Lower lobe of right lung (tissue), 2 donors: ENCODE measurements at places on chromosomes 6 and 20.

DNA sequence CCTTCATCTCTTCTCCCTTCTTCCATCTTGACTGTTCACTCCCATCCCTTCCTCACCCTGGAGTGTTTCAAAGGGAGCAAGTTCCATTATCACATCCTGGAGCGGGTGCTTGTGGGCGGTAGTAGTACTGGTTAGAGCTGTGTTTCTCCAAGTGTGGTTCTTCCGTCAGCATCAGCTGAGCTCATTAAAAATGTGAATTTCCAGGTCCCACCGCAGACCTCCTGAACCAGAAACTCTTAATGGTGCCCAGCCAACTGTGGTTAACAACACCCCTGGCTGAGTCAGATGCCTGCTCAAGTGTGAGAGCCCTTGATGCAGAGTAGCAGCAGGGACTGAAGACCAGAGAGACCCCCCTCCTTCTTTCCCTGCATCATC, 24.4 kb downstream of the ANGPT4 start:
- DNase-seq: no peak

DNA sequence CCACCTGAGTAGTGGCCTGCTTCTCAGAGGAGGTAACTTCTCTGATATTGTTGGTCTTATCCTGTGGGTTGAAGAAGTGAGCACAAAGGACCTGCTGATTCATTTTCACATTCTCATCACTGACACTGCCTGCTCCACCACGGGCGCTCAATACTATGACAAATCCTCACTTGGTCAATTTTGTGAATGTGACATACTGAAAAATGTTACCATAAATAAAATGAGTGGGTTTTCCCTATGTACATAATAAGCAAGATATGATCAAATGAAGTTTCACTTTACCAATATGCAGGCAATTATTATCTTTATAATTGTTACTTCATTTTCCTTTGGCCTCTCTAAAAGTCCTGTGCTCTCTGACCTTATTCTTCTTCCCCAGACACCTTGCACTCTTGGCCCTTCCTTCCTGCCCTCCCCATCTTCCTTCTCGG, 71.5 kb upstream of the RIPOR2 start:
- no peak for DNase-seq

- no peak for DNase-seq
Observed at GRCh38 chr6:161033667-161034066, 42.1 kb downstream of the MAP3K4 start.

GRCh38 chr6:14681699-14682487, 564.0 kb upstream of the JARID2 start:
- DNase-seq: no peak

GRCh38 chr6:11978169-11978987, 33.7 kb upstream of the HIVEP1 start:
- DNase-seq: no peak

- DNase-seq: no peak
Observed at GRCh38 chr6:46061497-46061896, 45.8 kb upstream of the CLIC5 start.

GRCh38 chr20:36686504-36686903, 40.5 kb upstream of the SLA2 start:
- DNase-seq: no peak

DNA sequence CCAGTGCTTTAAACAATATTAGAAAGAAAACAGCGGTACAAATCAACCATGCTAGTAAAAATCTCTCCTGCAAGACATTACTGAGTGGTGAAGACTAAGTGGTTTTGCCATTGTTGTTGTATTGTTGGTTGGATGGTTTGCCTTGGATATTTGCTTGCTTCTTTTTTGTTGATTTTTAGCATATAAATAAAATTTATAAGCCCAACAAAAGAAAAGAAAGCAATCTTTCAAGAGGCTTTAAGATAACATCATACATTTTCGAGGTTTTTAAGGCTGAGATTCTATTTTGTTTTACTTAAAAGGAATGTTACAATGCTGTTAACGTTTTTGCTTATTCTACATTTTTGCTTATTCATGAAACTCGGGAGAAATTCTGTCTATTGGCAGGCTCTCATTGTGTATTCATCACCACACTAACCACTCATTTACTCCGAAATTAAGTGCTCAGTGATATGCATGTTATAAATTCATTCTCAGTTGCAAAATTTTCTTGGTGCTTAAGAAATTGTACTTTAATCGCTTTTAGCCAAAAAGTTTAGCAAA, 139.1 kb downstream of the LAMA2 start:
- no peak for DNase-seq

GRCh38 chr6:32047855-32048766, 9.9 kb downstream of the CYP21A2 start:
- DNase-seq: peak; percentile 77

DNA sequence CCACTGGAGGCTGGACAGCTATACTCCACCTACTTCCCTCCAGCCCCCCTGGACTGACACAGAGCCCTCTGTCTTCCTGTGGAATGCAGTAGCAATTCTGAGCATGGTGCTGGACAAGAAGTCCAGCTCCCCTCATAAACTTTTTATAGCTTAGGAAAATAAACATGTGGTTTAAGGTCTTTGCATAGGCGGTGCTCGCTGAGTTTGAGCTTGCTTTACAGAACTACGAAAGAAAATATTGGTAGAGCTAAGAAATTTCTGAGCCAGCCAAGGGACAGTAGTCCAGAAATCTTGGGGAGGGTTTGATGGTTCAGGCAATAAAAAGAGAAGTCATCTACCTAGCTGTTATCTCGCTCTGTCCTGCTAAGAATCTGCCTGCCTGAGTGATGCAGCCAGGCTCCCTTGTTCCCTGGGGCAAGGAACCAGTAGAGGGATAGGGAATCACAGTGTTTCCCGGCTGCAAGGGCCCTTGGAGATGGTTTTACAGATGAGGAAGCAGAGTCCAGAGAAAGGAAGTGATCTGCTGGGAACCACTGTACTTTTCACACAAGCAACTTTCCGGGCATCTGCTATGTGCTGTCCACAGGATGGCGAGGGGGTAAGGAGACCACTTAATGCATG, 343.4 kb downstream of the CDC5L start:
- DNase-seq: no peak

DNA sequence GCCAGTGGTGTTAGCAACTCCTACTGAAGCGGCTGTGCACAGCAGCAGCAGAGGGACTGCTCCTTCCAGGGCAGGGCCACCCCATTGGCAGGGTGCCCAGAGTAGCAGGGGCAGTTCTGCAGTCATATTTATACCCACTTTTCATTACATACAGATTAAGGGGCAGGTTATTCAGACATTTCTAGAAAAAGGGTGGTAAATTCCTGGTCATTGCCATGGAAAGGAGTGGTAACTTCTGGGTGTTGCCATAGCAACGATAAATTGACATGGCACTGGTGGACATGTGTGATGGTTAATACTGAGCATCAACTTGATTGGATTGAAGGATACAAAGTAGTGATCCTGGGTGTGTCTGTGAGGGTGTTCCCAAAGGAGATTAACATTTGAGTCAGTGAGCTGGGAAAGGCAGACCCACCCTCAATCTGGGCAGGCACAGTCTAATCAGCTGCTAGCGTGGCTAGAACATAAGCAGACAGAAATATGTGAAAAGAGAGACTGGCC, 45.0 kb downstream of the IYD start:
- no peak for DNase-seq

- DNase-seq: no peak
Observed at GRCh38 chr20:62217913-62218773, 1.9 kb downstream of the HRH3 start.

DNA sequence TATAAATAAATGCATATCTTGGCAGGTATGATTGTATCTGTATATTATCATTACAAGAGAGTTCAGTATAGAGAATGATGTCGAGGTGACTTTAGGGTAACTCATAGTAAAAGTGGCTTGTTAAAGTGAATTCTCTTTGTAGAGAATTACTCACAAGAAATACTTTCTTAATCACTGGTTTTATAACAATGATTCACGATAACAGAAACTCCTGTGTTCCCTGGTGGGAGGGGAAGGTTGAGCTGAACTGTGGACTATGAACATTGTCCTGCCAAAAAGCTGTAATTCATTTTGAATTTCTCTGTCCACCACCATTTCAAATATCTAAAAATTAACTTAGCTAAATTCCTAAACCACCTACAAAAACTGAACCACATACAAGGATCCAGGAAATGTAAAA, 7.7 kb downstream of the TPMT start:
- no peak for DNase-seq

- peak; percentile 74 for DNase-seq
Observed at GRCh38 chr6:163337958-163338357, 76.6 kb upstream of the QKI start.

- DNase-seq: no peak
Observed at GRCh38 chr20:49795135-49795424, 17.5 kb upstream of the SLC9A8 start.

GRCh38 chr6:107730683-107731314, 93.3 kb downstream of the SCML4 start:
- no peak for DNase-seq

GRCh38 chr6:45756606-45757005, 259.1 kb downstream of the CLIC5 start:
- DNase-seq: no peak

DNA sequence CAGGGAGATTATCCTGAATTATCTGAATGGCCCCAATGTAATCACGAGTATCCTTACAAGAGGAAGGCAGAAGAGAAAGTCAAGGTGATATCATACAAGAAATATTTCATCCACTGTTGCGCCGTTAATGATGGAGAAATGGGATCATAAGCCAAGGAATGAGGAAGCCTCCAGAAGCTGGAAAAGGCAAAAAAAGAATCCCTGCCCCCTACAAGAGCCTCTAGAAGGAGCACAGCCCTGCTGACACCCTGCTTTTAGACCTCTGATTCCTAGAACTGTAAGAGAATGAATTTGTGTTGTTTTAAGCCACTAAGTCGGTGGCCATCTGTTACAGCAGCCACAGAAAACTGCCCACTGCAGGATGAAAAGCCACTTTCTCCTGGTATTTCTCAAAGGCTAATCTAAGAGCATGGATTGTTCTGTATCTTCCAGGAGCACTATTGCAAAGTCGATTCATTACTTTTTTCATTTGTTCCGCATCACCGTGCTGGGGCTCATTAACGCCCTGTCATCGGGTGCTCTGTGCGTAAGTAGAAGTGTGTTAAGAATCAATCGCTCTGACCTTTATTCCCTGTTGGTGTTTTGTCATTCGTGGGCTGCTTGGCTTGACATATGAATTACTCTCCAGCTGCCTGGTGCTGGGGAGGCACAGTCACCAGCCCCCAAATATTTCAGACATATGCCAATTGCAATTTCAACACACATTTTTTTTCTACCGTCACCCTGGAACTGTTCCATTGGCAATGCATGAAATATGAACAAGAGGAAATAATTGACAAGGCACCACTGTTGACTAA, 117.0 kb downstream of the PCSK2 start:
- no peak for DNase-seq

GRCh38 chr20:46027245-46027853, 1.7 kb upstream of the SLC12A5 start:
- DNase-seq: no peak

- DNase-seq: no peak
Observed at GRCh38 chr6:84361372-84362192, 134.1 kb upstream of the CEP162 start.

- DNase-seq: no peak
Observed at GRCh38 chr6:2396846-2397630, 151.6 kb upstream of the GMDS start.

DNA sequence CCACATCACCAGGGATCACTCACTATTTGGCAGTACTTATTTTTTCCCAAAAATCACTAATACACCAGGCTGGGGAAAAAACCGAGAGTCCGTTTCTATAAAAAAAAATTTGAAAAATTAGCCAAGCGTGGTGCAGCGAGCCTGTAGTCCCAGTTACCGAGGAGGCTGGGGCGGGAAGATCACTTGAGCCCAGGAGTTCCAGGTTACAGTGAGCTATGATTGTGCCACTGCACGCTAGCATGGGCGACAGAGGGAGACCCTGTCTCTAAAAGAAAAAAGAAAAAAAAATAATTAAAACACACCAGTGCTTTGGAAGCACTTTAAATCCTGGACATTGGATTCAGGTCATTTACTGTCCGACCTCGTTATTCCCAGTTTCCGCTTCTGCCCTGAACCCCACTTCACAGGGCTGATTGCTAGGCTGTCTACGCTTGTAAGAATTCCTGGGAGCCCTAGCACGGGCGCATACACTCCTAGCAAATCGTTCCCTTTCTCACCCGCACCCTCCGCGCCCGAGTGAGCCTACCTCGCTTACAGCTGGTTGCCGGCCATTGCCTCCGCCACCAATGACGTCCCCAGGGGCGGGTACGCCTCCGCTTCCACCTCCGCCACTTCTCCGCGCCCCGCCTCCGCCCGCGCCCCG, at the start of gene TPMT:
Gene TPMT (minus strand): TSS at position 571 of the 643 bp plus-strand sequence. CDS start 5,950 bp downstream, outside the sequence.
- DNase-seq: peak; percentile 59

- no peak for DNase-seq
Observed at GRCh38 chr20:45863543-45864470, 6.4 kb downstream of the ZSWIM3 start.

- DNase-seq: peak; percentile 15
Observed at GRCh38 chr6:41689171-41690008, 46.0 kb downstream of the TFEB start.

DNA sequence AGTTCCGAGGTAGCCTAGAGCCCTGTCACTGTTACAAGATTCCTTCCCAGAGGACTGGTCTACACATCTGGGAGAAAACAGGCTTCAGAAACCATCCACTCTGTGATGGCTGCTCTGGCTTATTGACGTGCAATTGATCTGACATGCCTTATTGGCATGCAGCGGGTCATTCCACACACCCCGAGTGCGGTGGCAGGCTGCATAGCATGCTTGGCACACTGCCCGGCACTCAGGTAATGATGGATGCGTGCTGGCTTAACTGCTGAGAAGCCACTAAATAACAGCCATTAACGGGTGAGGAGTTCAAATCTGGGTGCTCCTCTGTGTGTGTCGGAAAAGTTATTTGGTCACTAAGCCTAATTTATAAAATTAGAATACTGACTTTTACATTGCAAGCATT, 67.9 kb upstream of the CDH4 start:
- no peak for DNase-seq

DNA sequence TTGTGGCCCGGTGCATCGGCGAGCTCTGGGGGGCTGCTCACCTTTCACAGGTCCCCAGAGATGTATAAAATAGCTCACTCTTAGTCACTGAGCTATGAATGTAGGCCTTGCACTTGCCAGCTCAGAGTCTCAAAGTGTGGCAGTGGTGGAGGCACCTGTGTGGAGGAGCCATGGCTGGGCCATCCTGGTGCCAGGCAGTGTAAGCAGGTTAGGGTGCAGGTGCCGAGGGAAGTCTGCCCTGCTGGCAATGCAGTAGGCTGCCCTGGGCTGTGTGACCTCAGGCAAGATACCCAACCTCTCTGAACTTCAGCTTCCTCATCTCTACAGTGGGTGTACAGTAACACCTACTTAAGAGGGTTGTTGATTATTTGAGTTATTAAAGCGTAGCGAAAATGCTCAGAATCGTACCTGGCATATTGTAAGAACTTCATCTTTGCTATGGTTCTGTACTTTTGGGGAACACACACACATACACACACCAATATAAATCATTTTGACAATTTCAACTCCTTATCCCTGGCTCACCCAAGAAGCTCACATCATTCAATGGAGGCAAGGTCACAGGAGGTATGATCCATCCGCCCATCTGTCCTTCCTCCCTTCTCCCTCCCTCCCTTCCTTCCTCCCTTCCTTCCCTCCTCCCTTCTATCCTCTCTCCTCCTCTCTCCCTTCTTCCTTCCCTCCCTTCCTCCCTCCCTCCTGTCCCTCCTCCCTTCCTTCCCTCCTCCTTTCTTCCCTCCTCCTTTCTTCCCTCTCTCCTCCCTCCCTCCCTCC, 66.8 kb upstream of the STX16 start:
- DNase-seq: no peak

- no peak for DNase-seq
Observed at GRCh38 chr20:1702328-1702727, 44.7 kb upstream of the SIRPG start.
